ENCODE measurements at places on chromosomes 5 and 9.

GRCh38 chr5:169893010-169893409 is 87.3 kb downstream of the INSYN2B start:
- DNase-seq: no peak

GRCh38 chr9:109107402-109108240 is 12.1 kb downstream of the TMEM245 start:
- DNase-seq: no peak

GRCh38 chr9:121055642-121056143 is 5.6 kb upstream of the C5 start:
- no peak for DNase-seq

- DNase-seq: no peak
Observed at GRCh38 chr9:115593587-115594091, 475.7 kb upstream of the TNC start.

DNA sequence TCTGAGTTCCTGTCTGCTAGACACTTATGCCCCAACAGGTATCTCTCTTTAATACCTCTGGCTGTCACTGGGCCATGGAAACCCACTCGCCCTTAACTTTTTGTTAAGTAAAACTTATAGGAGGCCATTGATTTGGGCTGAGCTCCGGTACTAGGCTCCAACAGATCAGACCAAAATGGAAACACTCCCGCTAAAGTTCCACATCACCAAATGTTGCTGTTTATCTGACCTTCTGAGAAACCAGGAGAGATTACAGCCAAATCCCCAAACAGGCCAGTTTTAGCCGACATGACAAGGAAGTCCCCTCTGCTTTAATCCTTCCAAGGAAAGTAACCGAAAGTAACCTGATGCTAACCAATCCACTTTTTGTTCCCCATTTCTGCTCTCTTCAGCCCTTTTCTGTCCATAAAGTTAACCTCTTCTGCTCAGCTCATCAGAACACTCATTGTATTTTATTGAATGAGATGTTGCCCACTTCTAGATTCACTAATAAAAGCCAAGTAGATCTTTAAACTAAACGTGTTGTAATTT is 115.2 kb upstream of the LHFPL2 start:
- no peak for DNase-seq

- DNase-seq: no peak
Observed at GRCh38 chr5:67588389-67588788, 391.8 kb upstream of the CD180 start.

- DNase-seq: no peak
Observed at GRCh38 chr5:167485061-167485774, 806.2 kb upstream of the WWC1 start.

DNA sequence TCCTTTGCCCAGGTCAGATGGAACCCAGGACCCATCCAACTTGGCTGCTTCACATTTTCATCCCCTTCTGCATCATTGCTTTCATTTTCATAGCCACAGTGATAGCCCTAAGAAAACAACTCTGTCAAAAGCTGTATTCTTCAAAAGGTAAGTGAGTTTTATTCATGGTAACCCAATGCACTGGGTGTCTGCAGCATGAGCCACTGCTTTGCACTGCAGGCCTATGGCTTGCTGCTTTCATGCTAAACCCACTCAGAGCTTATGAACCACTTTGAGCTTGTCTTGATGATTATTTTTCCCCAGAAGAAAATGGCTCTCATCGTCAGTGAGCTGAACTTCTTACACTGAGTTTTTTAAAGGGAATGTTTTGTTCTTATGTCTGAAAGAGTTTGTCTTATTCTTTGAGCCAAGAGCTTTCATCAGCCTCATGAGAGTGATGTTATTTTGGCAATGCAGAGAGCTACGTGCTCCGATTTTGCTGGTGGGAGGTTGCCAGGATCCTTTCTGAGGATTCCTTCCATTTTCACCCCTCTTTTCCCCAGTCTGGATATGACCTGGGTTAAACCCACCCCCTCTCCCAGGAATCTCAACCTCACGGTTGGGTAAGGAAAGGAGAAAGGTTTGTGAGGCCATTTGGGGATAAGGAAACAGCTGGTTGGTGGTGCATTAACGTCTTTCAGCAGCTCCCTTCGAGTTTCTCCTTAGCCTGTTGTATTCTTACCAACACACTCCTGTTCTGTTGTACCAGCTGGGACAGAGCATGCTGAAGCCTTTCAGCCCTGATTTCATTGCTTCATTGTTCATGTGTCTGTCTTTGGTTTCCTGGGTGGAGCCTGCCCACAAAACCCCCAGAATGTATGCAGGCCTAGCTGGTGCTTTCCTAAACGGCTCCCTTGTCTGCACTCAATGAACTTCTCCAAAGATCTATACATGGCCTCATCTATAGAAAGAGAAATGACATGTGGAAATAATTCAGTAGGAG is 47.6 kb downstream of the PDCD1LG2 start:
- DNase-seq: no peak

DNA sequence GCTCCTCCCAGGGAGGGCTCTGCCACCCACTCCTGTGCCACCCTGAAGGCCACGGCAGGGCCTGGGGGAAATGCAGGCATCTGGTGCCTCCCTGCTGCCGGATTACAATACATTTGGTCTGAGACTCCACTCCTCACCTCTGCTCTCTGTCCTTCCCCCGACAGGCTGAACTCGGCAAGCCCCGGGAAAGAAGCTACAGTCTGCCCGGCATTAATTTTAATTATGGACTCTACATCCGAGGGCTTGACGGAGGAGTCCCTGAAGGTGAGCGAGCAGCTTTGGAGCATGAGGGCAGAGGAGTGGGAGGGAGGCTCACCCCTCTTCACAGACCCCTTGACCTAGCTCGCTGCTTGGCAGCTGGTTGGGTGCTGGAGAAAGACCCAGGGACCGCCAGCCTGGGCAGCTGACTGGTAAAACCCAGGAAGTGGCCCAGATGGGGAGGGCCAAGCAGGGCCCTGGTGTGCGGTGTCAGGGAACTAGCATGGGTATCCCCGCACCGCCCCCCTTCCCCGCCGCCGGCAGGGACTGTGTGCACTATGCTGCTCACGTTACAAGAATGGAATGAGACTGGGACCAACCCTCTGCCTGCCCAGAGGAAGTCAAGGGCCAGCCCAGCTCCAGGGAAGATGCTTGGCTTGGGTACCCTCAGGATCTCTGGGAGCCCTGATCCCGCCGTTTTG is 83.7 kb upstream of the BARHL1 start:
- DNase-seq: no peak

DNA sequence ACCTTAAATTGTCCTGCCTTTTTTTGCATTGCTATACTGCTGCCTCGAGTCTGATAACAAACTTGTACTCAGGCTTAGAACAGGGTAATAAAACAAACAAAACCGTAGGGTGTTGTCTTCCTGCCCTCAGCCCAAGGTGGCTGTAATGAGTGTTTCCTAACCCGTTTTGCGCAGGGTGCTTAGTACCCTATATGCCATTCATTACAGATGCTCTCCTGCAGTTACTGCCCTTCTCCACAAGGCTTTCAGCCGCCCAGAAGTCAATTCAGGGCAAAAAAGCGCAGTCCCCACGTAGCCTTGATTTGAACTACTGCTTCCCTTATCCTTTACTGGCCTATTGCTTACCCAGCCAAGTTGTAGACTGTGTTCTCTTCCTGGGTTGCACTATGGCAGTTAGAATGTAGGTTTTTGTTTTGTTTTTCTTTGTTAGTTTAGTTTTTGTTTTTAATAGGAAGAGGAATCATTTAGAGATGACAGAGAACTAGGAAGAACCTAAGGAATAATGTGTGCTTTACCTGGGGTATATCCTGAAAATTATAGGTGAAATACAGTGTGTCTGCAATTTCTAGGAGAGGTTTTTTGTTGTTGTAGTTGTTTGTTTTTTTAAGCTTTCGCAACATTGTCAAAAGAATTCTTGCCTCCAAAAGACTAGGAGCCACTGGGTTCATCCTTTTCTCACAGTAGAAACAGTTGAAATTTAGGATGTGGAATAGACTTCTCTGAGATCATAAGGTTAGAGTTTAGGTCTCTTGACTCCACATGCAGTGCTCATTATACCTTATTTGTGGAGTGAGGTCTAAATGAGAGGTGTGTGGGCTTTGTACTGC is 1.3 kb downstream of the HMGXB3 start:
- DNase-seq: no peak

DNA sequence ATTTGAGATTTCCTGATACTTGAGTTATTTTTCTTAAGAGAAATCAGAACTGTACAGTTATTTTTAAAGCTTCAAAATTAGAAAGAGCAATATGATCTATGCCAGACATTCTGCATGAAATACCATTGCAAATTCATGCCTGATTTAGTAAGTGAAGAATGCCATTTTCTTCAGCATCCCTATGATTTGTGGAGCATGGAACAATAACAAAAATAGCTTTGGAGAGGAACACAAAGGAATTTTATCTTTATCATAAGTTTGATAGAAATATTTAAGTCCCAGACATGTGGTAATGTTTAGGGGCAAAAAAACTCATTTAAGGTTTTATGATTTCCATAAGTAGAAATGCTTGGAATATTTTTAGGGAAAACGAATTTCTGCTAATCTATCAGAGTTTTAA is 1863.4 kb downstream of the EFNA5 start:
- DNase-seq: no peak

DNA sequence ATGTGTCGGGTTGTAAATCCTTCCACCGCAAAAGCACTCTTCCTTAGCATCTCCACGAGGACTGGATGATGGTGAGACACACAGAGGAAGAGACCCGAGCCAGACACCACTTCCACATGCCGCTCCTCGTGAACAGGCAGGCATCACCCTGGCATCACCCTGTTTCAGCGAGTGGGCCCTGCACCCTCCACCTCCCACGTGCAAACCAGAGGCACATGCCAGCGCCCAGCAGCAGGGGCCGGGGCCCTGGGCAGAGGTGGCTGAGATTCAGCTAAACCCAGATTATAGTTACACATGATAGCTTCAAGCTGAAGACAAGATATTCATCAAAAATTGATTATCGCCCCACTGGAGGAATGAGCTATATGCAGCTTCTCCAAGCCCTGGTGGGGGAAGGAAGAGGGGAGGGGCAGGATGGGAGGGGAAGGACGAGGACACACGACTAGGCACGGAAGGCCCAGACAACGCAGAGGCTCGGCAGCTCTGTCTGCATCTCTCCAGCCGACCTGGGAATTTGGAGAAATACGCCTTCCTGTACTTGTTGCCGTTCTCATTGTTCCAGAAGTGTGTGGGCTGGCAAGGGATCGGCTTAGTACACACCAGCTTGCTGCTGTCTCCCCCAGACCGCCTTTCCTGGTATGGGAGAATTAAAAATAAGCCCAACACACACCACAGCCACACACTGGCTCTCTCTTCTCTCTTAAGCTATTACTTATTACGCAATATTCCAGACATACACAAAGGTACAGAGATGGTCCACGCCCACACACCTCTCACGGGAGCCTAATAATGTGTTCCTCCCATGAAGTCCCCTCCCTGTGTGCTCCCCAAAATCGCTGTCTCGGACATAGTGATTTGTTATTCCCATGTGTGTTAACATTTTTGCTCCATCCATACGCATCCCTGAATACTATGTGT is 50.4 kb upstream of the ZNF354A start:
- DNase-seq: no peak

GRCh38 chr5:59850766-59851165 is 42.8 kb downstream of the PDE4D start:
- DNase-seq: no peak

- no peak for DNase-seq
Observed at GRCh38 chr5:56262279-56262678, 29.1 kb upstream of the ANKRD55 start.

DNA sequence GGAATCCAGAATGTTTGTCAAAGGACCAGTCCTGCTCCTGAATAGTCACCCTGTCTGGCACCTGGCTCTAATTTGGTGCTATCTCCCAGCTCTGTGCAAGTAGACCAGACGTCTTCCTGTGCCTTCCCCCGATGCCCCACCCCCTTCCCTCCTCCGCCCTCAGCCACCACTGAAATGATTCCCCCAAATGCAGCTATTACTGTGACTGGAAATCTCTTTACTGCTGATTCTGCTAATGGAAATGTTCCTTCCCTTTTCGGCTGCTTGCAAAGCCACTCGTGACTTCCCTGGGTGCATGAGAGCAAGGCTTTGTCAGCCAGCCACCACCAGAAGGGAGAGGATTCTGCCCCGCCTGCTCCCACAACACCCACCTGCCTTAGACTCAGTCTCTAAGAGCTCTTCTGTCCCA is 11.4 kb downstream of the ASTN2 start:
- no peak for DNase-seq

GRCh38 chr5:100313657-100314056 is 221.5 kb upstream of the FAM174A start:
- DNase-seq: no peak

- DNase-seq: no peak
Observed at GRCh38 chr5:94693043-94693822, 74.8 kb downstream of the SLF1 start.

DNA sequence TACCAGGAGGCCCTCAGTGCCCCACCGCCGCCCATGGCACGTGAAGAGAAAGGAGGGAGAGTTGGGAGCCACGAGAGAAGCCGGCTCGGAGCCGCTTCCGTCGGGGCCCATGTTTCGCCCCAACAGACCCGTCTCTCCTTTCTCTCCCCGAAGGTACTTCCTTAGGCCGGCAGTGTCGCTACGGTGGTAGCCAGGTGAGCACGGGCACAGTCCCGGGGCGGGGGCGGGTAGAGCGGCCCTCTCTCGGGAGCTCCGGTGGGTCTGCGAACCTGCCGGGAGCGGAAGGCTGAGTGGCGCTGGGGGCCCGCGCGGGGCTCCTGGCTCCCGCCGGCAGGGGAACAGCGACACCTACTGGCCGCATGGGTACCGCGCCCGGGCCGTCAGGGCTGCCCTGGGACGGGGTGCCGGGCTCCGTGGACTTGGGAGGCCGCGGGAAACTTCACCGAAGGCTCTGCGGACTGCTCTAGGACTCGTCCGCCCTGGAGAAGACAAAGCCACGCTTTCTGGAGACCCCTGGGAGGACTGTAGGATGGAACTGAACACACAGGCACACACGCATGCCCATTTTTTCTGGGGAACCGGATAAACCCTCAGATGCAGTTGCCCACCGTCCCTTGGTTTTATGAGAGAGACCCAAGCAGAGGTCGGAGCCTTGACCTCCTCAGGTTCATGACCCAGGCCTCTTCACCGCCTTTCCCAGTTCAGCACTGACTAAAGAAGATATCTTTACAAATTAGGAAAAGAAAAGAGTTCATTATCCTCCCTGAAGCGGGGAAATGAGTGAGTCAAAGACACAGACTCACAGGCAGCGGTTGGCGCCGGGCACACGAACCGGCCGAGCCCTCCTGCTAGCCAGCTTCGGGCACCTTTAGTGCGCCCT is 202.5 kb downstream of the MEF2C start:
- DNase-seq: no peak

DNA sequence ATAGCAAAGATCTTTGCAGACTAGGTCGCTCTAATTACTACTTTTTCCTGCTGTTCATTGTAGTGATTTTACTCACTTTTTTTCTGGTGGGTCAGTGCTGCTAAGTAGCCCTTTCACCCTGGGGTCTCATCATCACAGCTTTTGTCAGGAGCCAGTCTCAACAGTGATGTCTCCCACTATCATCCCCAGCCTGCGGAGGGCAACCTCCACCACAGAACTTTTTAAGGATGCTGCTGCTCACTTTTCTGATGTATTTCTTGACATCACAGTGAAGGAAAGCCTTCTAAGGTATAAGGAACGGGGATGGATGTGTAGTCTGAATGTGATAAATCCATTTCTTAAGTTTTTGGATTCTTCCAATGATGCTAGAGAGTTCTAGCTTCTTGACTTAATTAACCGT is 242.5 kb upstream of the RIOK2 start:
- DNase-seq: no peak

- no peak for DNase-seq
Observed at GRCh38 chr5:133274597-133274935, 222.8 kb downstream of the HSPA4 start.
